HFFc6 (cell line): ENCODE measurements at places on chromosomes 16 and 17. TPM values are rescaled to one million over a fixed set of nuclear protein-coding genes. Genes with fewer than 3 reads are reported as not detected.

GRCh38 chr16:57283214-57283958 lies 1.1 kb downstream of the PLLP start:
- H3K4me1 ChIP-seq, result peaks cover 14% of the 10 kb centered on the region
- H3K36me3 ChIP-seq, result no peaks in the 10 kb centered on the region
- peaks cover 29% of the 10 kb centered on the region for H3K27me3 ChIP-seq
- H3K4me3 ChIP-seq, result peak overlapping the region; percentile 41
- H3K27ac ChIP-seq, result no peak overlapping the region

The BCL6B gene
- not detected in 3 replicates for total RNA-seq

DNA sequence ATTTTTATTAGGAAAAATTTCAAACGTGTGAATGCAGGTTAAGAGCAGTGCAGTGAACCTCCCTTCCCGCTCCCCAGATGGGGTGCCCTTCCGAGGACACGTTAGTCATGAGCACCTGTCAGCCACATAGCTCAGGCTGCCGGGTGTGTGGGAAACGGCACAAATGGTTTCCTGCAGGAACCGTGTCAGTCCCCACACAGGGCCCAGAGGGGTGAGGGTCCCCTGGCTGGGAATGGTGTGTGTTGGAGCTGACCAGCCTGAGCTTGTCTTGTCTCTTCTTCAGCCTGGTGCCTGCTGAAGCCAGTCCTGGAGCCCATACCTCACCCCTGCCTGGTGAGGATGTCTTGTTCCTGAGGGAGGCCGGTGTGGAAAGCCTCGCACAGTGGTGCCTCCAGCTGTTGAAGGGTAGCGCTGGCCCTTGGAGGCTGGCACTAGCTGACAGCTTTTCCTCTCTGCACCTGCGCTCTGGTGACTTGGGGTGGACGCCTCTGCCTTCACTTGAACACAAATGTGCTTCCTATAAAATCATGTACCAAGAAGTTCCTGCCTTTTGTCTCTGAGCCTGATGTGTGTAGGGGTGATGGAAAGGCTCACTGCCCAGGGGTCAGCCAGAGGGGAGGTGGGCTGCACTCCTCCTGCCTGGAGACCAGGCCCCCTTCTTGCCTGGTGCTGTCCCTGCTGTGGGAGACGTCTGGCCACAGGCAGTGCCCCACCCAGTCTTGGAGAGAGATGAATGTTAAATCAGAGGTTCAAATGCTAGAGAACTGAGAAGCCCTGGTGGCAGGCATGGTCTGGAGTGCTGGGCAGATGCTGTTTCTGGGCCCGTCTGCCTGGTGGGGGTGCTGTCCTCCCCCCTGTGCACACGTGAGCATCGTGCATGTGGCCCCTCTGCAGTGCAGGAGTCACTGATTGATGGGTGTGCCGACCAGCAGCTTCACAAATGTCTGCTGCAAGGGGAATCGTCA lies 102.6 kb upstream of the ZNF750 start:
- H3K4me3 ChIP-seq, result no peak overlapping the region
- no peaks in the 10 kb centered on the region; the same call in 1 of the 2 replicates for H3K27me3 ChIP-seq
- H3K4me1 ChIP-seq, result no peaks in the 10 kb centered on the region

DNA sequence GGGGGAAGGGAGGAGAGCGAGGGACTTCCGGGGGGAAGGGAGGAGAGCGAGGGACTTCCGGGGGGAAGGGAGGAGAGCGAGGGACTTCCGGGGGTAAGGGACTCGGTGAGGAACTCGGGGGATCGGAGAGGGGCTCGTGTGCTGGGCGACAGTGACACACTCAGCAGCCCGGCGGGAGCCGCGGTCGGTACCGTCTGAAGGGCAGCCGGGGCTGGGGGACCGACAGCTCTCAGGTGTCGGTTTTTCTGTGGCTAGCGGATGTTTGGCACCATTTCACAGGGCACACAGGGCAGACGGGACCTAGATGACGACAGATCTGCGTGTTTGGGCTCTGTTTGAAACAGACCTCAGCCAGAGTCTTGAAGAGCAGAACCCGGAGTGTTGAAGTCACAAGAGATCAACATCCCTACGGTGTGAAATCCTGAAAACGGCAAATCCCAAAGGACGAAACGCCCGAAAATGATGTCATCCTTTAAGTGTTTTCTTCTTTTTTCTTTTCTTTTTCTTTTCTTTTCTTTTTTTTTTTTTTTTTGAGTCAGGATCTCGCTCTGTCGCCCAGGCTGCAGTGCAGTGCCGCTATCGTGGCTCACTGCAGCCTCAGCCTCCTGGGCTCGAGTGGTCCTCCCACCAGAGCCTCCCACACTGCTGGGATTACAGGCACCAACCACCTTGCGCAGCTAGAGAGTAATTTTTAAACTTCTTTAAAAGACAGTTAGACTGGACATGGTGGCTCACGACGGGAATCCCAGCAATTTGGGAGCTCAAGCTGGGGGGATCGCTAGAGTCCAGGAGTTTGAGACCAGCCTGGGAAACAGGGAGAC lies 23.9 kb downstream of the ZNF778 start:
- peaks cover 4% of the 10 kb centered on the region; the same call in 1 of the 2 replicates for H3K36me3 ChIP-seq
- DNase-seq, result peak; percentile 66
- peaks cover 5% of the 10 kb centered on the region for H3K27me3 ChIP-seq
- H3K27ac ChIP-seq, result peak overlapping the region; percentile 99
- H3K4me1 ChIP-seq, result no peaks in the 10 kb centered on the region; the same call in 1 of the 2 replicates
- H3K4me3 ChIP-seq, result peak overlapping the region; percentile 100

The CLEC18C gene
- total RNA-seq, result not detected in 3 replicates

The GOSR1 gene
- total RNA-seq, result 43.7 and 47.6 TPM in 2 replicates

GRCh38 chr17:1755252-1755826 lies 6.5 kb upstream of the SERPINF1 start:
- peaks cover 9% of the 10 kb centered on the region for H3K27me3 ChIP-seq
- no peak overlapping the region for H3K4me3 ChIP-seq
- no peak overlapping the region for H3K27ac ChIP-seq

DNA sequence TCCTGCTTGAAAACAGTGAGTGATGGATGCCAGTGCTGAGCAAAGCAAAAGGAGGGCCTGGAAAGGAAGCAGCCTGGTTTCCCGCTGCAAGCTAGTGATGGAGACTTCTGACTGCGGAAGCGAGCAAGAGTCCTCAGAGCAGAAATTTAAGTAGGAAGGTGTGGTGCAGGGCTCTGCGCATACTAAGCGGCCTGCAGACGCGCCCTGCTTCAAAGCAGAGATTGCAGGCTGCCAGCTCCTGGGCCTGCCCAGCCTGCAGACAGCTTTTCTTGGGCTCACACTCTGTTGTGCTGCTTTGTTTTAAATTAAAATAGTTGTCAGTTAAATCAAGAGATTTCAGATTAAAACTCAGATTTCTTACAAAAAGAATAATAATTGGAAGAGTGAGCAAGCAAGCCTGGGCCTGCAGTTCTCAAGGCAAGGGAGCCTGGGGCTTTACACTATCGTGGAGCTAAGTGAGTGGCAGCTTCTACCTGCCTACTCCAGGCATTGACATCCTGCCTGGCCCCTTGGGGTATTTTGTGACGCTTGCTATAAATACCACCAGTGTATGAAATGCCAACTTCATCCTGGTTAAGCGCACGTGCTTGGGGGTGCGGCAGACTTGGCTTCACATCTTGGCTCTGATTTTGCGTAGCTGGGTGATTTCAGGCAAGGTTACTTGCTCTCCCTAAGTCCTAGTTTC lies 237.3 kb downstream of the XYLT1 start:
- peaks cover 19% of the 10 kb centered on the region for H3K4me1 ChIP-seq
- DNase-seq, result no peak
- H3K4me3 ChIP-seq, result no peak overlapping the region
- peaks cover 2% of the 10 kb centered on the region; the same call in 1 of the 2 replicates for H3K27me3 ChIP-seq
- H3K27ac ChIP-seq, result no peak overlapping the region

DNA sequence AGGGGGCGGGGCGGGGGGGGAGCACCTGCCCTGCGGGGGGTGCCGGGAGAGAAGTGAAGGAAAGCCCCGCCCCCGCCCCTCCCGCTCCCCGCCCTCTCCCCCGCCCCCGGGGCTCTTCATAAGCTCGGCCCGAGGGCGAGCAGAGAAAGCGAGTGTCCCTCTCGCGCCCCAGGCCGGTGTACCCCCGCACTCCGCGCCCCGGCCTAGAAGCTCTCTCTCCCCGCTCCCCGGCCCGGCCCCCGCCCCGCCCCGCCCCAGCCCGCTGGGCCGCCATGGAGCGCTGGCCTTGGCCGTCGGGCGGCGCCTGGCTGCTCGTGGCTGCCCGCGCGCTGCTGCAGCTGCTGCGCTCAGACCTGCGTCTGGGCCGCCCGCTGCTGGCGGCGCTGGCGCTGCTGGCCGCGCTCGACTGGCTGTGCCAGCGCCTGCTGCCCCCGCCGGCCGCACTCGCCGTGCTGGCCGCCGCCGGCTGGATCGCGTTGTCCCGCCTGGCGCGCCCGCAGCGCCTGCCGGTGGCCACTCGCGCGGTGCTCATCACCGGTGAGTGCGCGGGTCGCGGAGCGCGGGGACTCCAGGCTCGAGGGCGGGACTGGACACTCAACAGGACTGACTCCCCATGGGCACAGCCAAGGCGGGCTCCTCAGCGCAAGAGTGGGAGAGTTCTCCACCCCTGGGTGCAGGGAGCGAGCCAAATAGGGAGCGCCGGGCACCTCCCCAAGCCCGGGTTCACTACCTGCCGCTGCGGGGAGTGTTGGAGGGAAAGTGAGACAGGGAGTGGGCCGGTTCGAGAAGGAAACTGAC lies at the start of gene HSD11B2:
Gene HSD11B2 (plus strand): TSS at position 145 of the 798 bp plus-strand sequence. CDS start 128 bp downstream, at position 273.
- peaks cover 23% of the 10 kb centered on the region for H3K27me3 ChIP-seq
- no peak within 1 kb of the TSS for H3K27ac ChIP-seq
- DNase-seq, result peak; percentile 41

GRCh38 chr16:57623251-57624043 lies 5.0 kb upstream of the ADGRG1 start:
- peaks cover 12% of the 10 kb centered on the region for H3K27me3 ChIP-seq
- no peak overlapping the region for H3K27ac ChIP-seq
- no peaks in the 10 kb centered on the region for H3K36me3 ChIP-seq

GRCh38 chr17:76262732-76263344 lies 2.3 kb upstream of the UBALD2 start:
- H3K4me1 ChIP-seq, result peaks cover 36% of the 10 kb centered on the region
- H3K27ac ChIP-seq, result no peak overlapping the region
- H3K27me3 ChIP-seq, result no peaks in the 10 kb centered on the region; the same call in 1 of the 2 replicates
- no peak for DNase-seq

The IRX5 gene
- total RNA-seq, result 4.8 to 6.6 TPM (median 5.7 TPM) in 3 replicates

The SNN gene
- total RNA-seq, result 4.3 to 7.0 TPM (median 4.8 TPM) in 3 replicates

The CD300E gene
- not detected in 3 replicates for total RNA-seq

DNA sequence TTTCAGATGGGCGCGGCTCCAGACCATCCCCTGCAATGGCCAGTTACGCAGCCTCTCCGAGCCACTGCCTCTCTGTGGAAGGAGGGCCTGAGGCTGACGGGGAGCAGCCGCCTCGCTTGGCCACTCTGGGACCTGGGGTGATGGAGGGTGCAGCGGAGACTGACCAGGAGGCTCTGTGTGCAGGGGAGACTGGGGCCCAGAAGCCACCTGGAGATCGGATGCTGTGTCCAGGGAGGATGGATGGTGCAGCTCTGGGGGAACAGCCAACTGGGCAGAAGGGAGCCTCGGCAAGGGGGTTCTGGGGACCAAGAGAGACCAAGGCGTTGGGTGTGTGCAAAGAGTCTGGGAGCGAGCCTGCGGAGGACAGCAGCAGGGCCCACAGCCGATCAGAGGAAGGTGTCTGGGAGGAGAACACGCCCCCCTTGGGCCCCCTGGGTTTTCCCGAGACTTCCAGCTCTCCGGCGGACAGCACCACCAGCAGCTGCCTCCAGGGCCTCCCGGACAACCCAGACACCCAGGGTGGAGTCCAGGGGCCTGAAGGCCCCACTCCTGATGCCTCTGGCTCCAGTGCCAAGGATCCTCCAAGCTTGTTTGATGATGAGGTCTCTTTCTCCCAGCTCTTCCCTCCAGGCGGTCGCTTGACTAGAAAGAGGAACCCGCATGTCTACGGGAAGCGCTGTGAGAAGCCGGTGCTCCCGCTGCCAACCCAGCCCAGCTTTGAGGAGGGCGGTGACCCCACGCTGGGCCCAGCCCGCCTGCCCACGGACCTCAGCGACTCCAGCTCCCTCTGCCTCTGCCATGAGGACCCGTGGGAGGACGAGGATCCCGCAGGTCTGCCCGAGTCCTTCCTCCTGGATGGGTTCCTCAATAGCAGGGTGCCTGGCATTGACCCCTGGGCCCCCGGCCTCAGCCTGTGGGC lies 17.4 kb upstream of the ZFPM1 start:
- H3K4me3 ChIP-seq, result no peak overlapping the region; the same call in 1 of the 2 replicates
- no peak overlapping the region for H3K27ac ChIP-seq
- H3K27me3 ChIP-seq, result peaks cover 2% of the 10 kb centered on the region
- no peak for DNase-seq

GRCh38 chr17:14261406-14261805 lies 24.7 kb upstream of the CDRT15 start:
- H3K36me3 ChIP-seq, result no peaks in the 10 kb centered on the region
- H3K27ac ChIP-seq, result no peak overlapping the region
- no peaks in the 10 kb centered on the region for H3K4me1 ChIP-seq
- H3K4me3 ChIP-seq, result no peak overlapping the region

GRCh38 chr16:66692341-66692740 lies 4.2 kb downstream of the CMTM4 start:
- H3K4me1 ChIP-seq, result peaks cover 13% of the 10 kb centered on the region
- DNase-seq, result no peak
- no peak overlapping the region for H3K4me3 ChIP-seq
- no peak overlapping the region for H3K27ac ChIP-seq
- H3K36me3 ChIP-seq, result 0 out of 2 replicates have a peak, but pooled peaks cover 5% of the 10 kb centered on the region

The GPR179 gene
- not detected in 3 replicates for total RNA-seq

DNA sequence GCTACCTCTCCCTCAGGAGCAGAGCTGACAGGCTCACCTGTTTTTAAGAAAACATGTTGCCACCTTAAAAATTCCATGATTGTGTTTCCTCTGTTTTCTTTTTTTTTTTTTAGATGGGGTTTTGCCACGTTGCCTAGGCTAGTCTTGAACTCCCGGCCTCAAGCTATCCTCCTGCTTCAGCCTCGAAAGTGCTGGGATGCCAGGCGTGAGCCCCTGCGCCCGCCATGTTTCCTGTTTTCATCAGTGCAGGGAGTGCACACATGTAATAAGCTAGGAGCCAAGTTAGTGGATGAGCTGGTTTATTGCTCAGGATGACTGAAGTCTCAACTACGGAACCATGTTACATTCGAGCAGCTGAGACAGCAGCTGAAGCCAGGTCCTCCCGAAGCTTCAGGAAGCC lies 13.6 kb downstream of the MRM3 start:
- peak overlapping the region; percentile 78; the same call in 1 of the 2 replicates for H3K4me3 ChIP-seq
- peaks cover 42% of the 10 kb centered on the region for H3K36me3 ChIP-seq
- peak overlapping the region; percentile 77; the same call in 1 of the 2 replicates for H3K27ac ChIP-seq
- H3K4me1 ChIP-seq, result peaks cover 29% of the 10 kb centered on the region
- H3K27me3 ChIP-seq, result peaks cover 24% of the 10 kb centered on the region

DNA sequence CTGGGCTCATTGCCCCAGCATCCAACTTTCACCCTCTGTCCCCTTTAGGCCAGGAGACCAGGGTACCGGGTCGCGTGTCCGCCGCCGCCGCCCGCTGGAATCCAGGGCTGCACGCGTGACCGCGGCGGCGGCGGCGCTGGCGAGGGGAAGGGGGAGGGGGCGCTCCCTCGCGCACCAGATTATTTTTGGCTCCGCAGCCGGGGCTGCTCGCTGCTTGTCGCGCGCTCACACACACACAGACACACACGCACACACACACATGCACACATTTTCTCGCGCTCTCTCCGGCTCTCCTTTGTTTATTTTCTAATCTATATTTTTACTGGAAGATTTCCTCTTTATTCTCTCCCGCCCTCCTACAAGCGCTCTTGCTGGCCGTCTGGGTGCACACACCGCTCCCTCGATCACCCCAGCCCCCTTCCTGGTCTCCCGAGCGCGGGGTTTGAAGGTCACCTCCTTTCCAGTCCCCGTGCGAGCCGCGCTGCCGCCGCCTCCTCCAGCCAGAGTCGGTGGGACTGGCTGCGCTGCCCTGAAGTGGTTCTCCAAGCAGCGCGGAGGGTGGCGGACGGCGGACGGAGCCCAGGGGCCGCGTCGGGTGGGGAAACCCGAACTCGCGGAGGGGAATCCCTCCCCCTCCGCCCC lies 921.4 kb upstream of the EEF2KMT start:
- H3K27ac ChIP-seq, result no peak overlapping the region
- H3K36me3 ChIP-seq, result no peaks in the 10 kb centered on the region
- peaks cover 2% of the 10 kb centered on the region; the same call in 1 of the 2 replicates for H3K27me3 ChIP-seq
- H3K4me1 ChIP-seq, result no peaks in the 10 kb centered on the region
- no peak overlapping the region for H3K4me3 ChIP-seq

The CCL4 gene
- total RNA-seq, result not detected in 2 replicates

The MMP2 gene
- 490 to 607 TPM (median 511 TPM) in 3 replicates for total RNA-seq
